Fibroblast of skin of left quadriceps (primary cell): ENCODE measurements at places on chromosomes 11 and 22.

- no peak for DNase-seq
Measured at GRCh38 chr22:46514592-46515207, 22.7 kb downstream of the CELSR1 start.

DNA sequence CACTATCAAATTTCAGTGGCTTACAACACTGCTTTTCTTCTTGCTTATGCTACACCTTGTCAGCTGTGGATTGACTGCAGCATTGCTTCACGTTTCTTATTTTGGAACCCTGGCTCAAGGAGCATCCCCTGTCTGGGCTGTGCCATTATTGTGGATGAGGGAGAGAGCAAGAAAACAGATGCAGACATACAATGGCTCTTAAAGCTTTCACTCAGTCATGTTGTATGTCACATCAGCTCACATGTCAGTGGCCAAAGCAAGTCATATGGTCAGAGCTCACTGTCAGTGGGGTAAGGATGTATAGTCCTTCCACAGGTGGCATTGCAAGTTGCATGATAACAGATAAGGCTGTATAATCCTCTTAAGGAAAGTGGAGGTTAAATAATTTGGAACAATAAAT lies 10.0 kb downstream of the ARHGEF12 start:
- DNase-seq: no peak

- DNase-seq: no peak
Measured at GRCh38 chr22:24726848-24727217, 47.7 kb downstream of the PIWIL3 start.

GRCh38 chr11:19244621-19245020 lies 3.9 kb upstream of the E2F8 start:
- DNase-seq: no peak

DNA sequence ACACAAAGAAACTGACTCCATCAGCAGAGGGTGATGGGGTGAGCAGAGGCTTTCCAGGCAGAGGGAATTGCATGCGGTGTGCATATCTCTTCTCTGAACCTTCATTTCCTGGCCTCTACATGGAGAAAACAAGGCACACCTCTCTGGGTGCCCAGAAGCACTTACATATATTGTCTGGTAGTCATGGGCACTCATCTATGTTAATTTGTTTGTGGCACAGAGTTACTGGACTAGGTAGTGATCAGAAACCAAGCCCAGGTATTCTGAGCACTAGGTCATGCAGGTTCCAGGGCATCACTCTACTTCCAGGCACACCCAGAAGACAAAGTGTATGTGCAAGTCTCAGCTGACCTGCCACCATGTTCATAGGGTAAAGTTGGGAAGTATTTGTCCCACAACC lies 56.5 kb downstream of the FZD4 start:
- DNase-seq: no peak

- DNase-seq: no peak
Measured at GRCh38 chr11:13329670-13330356, 52.2 kb downstream of the BMAL1 start.

GRCh38 chr22:46649141-46650077 lies 29.2 kb downstream of the GRAMD4 start:
- no peak for DNase-seq

- DNase-seq: no peak
Measured at GRCh38 chr11:79258576-79258975, 182.3 kb downstream of the TENM4 start.

DNA sequence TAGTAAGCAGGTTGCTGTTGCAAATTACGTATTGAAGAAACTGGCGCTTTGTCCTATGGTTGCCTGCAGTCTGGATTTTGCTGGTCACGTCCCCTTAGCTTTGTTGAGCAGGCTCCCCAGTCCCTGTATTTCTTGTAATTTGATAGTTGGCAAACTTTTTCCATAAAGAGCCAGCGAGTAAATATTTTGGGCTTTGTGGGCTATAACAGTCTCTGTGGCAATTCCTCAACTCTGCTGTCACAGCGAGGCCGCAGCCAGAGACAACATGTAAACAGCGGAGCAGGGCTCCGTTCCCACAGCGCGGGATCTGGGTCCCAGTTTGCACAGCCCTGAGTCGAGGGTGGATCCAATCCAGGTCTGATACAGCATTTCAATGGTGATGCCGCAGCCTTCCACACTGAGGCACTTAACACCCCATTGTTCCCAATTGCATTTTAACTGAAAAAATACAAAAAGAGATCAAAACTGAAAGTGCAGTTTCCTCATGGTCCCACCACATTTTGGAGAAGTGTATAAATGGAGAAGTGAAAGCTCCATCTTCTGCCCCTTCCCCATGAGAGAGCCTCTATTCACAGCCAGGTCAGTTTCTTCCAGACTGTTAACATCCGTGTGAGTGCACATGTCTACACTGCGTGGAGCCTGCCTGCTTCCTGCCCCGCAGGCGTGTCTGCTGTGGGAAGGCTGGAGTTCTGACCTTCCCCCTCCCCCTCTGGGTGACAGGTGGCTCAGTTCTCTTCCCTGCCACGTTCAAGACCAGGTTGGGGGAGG lies 89.1 kb downstream of the RPS6KA4 start:
- no peak for DNase-seq

GRCh38 chr11:128941573-128942271 lies 949 bp downstream of the TP53AIP1 start:
- no peak for DNase-seq
